ENCODE measurements at places on chromosomes 12 and 14.

DNA sequence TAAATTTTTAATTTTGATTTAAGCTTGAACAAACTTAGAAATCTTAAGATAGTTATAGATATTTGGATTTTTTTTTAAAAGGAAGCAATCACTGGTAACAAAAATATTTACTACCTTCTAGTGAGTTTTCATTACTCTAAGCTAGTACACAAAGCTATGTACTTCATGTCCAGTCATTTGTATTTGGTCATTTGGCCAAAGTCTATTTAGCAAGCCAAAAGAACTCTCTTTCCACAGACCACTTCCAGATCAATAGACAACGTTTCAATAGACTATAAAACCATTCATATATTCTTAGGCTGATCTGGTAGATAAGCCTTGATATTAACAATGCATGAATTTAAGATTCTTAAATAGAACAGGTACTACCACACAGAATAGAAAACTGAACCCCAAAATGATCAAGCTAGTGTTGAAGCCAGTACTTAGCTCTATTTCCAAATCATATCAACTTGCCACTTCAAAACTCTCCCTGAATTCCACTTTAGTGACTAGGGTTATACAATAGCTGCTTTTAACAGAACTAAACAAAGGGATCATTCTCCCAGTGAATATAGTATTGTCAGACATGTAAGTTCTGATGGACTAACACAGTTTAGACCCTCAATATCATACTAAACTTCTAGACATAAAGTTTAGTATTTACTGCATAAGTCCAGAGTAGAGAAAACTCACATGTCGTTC is 21.7 kb downstream of the CAPRIN2 start:
- DNase-seq = no peak
- H3K4me1 ChIP-seq = no peaks in the 10 kb centered on the region
- H3K4me3 ChIP-seq = no peak overlapping the region

GRCh38 chr14:49527221-49527620 is 59.0 kb downstream of the RPS29 start:
- H3K27ac ChIP-seq = no peak overlapping the region
- DNase-seq = no peak
- H3K36me3 ChIP-seq = no peaks in the 10 kb centered on the region
- H3K4me3 ChIP-seq = no peak overlapping the region

GRCh38 chr14:59306775-59307174 is 118.3 kb downstream of the DAAM1 start:
- H3K27ac ChIP-seq = no peak overlapping the region
- no peaks in the 10 kb centered on the region for H3K27me3 ChIP-seq
- DNase-seq = no peak
- no peaks in the 10 kb centered on the region for H3K4me1 ChIP-seq
- H3K4me3 ChIP-seq = no peak overlapping the region
- H3K36me3 ChIP-seq = no peaks in the 10 kb centered on the region

DNA sequence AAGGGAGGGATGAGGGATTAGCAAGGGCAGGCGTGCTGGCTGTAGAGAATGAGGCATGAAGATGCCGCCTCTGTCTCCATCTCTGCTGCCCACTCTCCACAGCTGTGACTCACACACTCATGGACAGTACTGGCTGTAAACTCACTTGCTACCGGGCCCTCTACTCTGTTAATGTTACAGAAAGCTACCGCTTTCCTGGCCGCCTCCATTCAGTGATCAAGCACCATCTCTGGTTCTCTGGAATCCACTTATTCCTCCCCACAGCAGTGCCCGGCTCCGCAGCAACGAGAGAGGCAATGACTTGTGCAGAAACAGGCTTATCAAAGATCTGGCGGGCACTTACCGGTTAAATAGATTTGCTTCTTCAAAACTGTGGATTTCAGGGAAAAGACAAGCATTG is 34.8 kb downstream of the AMN start:
- peaks cover 3% of the 10 kb centered on the region for H3K4me1 ChIP-seq
- H3K4me3 ChIP-seq = no peak overlapping the region
- no peaks in the 10 kb centered on the region for H3K27me3 ChIP-seq
- H3K36me3 ChIP-seq = peaks cover 52% of the 10 kb centered on the region
- no peak for DNase-seq
- H3K27ac ChIP-seq = no peak overlapping the region
